ENCODE measurements at places on chromosomes 2 and 18.

DNA sequence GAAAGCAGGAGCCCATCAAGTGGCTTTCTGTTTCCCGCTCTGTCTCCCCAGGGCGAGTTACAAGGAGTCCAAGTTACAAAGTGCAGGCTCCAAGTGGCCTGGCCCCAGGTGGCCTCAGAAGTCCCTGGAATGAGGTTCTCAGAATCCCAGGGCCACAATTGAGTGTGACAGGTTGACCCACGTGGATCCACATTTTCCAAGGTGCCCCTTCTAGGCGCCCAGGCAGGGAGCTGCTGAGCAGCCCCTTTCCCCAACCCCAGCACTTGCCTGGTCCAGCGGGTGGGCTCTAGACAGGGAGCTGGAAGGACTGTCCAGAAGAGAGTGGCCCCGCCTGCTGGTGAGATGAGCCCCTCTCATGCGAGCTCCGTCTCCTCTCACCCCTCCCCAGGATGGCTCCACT, 253.4 kb downstream of the CYP26B1 start:
- DNase-seq: no peak

- no peak for DNase-seq
Observed at GRCh38 chr2:8549942-8550341, 131.9 kb upstream of the ID2 start.

DNA sequence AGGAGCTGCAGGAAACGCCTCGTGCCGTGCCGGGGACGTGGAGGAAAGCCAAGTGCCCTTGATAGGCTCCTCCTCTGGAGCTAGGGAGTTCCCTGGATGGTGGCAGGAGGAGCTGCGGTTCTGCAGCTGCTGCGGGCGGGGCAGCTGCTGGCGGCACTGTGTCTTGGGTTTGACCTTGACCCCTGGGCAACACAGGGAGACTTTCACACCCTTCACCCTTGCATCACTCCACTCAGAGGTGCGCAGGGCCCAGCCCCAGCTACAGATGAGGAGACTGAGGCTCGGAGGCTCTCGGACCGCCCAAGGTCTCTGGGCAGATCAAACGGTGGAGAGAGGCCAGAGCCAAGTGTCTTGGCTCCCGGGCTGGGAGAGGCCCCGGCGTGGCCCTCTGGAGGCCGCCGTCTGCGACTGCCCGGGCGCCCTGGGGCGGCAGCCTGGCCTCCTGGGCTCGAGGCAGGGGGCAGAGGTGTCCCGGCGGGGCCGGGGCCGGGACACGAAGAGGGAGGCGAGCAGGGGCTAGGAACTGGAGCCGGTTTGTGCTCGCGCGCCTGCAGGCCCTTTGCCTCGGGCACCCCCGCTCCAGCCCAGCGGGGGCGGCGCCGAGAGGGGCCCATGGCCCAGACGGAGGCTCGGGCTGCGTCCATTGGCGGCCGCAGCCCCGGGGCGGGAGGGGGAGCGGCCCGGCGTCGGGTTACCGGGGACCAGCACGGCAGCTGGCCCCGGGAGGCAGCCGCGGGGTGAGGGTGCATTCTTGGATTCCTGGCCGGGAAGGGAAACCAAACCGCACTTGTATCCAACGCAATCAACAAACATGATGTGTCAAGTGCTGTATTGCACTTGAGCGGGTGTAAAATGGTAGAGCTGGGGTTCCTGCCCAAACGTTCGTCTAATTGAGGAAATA, 129.6 kb upstream of the SLC1A4 start:
- DNase-seq: peak; percentile 67

- DNase-seq: no peak
Observed at GRCh38 chr18:58136879-58137278, 92.9 kb downstream of the NEDD4L start.

DNA sequence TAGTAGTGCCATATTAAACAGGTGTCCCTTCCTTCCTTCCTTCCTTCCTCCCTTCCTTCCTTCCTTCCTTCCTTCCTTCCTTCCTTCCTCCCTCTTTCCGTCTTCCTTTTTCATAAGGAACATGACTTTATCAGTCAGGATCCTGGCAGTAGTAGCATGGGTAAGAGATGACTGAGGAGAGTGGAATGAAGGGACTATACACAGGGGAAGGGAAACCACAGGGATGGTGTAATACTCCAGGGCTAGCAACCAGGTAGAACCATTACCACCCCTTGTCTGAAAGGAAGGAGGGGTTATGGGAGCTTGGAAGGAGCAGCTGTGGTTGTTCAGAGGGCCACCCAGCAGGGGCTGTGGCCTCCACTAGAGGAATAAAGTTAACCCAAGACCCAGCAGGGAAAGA, 23.2 kb upstream of the KDM3A start:
- no peak for DNase-seq

- DNase-seq: no peak
Observed at GRCh38 chr2:141906678-141907077, 224.1 kb downstream of the LRP1B start.

GRCh38 chr18:58267493-58267892, 223.5 kb downstream of the NEDD4L start:
- DNase-seq: no peak

DNA sequence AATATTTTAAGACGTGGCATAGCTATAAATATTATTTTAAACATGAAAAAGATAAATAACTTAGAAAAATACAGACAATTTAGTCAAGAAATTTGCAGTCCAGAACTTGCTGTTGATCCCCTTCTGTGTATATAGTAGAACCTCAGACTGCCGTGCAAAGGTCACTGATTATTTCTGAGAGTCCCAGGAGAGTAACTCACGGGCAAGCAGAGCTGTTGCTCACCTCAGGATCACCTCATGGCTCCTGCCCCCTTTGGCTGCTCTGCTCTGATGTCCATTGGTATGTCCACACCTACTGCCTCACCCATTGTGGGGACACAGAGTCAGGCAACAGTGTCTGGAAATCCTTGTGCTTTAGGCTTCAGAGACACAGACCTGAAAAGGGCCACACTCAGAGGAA, 392.9 kb upstream of the CELF4 start:
- no peak for DNase-seq

DNA sequence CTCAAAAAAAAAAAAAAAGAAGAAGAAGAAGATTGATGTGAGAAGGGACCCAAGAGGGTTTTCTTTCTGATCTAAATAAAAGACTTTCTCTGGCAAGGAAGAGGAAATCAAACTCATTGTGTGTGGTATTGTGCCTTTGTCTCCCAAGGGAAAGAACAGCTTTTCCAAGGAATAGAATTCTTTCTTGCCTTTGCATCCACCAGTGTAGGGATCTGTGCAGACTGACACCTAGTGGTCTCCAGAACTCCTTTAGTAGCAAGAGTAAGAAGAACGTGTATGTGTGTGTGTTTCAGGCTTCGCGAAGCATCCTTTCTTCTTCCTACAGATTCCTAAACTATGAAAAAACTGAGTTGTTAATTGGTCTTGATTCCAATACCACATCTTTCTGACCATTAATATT, 33.5 kb upstream of the CRIM1 start:
- DNase-seq: peak; percentile 43

- DNase-seq: no peak
Observed at GRCh38 chr2:218260742-218261422, at the start of gene GPBAR1. GPBAR1 (plus strand) TSS chr2:218261015; CDS start chr2:218262725, 1,710 bp downstream.

GRCh38 chr2:85134896-85135659, 1.9 kb downstream of the TCF7L1 start:
- DNase-seq: no peak

- DNase-seq: no peak
Observed at GRCh38 chr2:240998706-240998994, 232 bp downstream of the SNED1 start.

DNA sequence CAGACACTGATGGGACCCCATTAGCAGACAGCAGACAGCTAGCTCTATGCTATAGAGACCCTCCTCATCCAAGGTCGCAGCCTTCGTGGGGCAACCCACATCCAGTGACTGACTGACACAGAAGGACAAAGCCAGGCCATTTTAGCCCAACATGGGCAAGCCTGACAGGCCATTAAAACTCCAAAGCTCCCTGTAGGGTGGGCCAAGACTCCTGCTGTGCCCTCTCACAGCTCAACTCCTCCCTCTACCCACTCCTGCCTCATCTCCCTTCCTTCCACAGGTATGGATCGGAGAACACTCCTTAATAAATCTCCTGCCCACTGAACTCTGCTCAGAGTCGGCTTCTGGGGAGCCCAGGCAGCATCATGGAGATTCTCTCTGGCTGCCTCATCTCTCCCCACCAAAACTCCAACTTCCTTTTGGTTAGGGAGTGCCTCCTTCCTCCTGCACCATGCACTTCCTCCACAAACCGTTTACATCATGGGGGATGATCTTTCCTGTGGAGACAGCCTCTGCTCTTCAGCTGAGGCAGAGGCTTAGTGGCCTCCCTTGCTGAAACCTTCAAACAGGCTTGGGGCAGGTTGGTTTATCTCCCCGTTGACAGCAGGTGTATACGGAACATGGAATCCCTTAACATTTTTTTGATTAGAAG, 86.5 kb downstream of the ACTR3 start:
- no peak for DNase-seq

DNA sequence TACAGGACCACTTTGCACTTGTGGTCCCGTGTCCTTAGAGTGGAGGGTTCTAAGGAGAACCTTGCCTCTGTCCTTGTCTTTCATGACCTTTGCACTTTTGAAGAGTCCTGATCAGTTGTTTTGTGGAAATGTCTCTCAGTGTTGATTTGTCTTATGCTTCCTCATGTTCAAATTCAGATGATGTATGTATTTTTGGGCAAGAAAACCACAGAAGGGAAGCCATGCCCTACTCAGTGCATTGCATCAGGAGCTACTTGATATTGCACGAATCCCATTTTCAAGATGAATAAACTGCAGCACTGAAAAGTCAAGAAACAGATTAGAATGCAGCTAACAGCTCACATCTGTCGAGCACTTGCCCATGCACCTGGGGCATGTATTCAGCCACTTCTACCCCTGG, 152.2 kb downstream of the INHBB start:
- no peak for DNase-seq

DNA sequence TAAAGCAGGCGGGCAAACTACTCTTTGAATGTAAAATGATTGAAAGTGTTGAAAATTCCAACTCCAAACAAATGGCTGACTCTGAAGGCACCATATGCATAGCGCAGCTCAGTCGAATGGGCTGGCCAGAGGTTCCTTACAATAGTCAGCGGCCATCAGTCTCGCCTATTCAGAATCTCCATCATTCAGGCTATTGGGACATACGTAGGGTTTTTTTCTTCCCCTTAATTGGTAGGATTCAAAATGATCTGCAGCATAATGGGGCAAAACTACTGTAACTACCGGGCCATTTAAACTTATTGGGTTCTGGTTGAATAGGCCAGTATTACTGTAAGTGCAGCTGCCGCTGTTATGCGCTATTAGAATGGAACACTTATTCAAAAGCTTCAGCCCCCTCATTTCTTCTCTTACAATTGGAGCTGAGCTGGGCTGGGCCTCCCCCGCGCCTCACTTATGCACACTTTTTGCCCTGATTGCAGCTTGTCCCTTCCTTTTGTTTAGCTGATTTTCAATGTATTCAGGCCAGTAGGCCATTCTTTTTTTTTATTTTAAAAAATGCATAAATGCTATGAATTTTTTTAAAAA, 40.4 kb downstream of the SLC9A4 start:
- DNase-seq: no peak

DNA sequence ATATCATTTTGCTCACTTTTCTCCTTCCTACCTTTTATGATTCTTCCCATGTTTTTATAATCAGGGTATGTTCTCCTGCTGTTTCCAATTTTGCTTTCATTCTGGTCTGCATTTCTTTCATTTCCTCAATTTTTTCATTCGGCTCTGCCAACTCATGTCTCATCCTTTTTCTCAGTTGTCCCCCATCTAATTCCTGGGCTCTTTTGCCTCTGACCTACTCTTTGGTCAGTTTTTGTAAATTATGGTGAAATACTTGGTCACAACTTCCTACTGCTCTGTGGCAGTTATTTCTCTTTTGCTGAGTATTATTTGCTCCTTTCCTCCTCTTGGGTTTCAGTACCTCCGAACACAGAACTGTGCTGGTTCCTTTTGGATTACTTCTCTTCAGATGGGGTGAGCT, 27.5 kb downstream of the MYO7B start:
- DNase-seq: no peak

DNA sequence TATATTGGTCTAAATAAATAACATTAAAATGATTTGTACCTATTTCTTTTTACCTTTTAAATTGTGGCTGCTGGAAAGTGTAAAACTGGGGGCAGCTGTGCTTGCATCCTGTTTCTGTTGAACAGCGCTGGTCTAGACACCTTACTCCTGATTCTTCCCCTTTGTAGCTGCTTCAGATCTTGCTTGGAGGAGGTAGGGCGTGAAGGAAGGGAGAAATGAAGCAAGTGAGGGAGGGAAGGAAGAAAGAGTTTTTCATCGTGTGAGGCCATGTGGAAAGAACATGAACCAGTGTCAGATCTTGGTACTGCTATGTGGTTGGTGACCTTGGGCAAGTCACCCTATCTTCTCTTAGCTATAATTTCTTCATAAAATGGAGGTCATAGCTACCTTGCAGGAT, 89.0 kb upstream of the SEC11C start:
- DNase-seq: no peak

DNA sequence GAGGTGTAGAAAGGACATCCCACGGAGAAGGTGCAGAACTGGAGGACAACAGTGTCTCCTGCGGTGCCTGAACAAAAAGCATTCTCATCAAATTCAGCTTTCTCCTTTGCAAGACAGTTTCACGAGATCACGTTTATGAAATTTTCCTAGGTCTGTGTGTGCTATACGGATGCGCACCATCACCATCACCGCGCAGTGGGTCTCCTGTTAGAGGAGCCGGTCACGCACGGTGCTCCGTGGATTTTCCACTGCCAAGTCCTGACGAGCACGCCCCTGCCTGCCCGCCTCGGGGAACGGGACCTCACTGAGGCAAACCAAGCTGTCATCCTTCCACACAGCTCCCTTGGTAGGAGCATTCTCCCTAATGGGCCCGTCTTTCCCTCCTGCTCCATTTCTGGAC, 140.4 kb upstream of the TPO start:
- no peak for DNase-seq

GRCh38 chr2:135904341-135904989, 28.2 kb upstream of the MCM6 start:
- peak; percentile 48 for DNase-seq
